ENCODE measurements at places on chromosomes 2 and 18.

- no peak for DNase-seq
Measured at GRCh38 chr18:48889115-48889941, 61.4 kb downstream of the SMAD7 start.

GRCh38 chr2:7844414-7844965, 837.4 kb upstream of the ID2 start:
- no peak for DNase-seq

DNA sequence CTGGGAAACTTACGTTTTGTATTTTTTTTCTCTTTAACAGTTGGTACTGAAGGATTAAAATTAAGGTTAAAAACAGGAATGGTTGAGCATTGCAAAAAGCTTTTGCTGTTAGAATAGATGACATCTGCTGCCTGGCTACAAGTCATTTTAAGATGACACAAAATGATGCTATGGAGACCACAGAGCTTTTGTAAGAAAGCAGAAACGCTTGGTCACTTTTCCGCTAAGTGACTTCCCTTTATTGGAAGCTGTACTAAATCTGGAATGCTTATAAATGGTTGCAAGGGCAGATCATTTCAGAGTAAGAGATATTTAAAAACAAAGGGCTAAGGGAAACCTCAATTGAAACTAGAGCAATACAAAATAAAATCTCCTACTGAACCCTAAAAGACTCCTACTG, 544.0 kb downstream of the STK39 start:
- DNase-seq: no peak

DNA sequence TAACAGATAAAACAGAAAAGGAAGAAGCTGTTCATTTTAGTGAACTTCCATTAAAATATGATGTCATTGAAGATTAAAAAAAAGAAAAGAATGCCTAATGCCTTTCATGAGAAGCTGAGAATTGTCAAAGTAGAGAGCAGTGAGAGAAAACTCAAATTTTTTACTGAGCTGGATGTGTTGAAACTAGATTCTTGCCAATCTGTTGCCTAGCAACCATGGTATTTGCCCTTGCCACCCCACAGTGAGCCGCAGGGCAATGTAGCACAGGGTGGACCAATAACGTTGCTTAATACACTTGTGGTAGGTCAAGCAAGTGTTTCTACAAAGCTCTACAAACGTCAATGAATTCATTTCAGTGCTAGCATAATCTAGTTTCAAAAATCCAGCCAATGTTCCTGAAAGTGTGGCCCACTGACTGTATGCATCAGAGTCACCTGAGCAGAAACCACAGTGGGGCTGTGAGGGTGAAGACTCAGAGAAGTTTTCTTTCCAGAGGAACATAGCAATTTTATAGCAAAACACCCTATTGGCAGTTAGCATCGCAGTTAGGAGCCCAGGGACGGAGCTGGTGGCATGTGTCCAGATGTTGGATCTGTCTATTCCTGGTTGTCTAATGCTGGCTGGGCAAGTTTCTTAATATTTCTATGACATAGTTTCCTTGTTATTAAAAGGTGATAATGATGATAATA, 132.2 kb downstream of the DOCK10 start:
- no peak for DNase-seq

GRCh38 chr2:194465641-194466040, 1191.4 kb upstream of the SLC39A10 start:
- DNase-seq: no peak

GRCh38 chr2:151664520-151664919, 69.8 kb downstream of the NEB start:
- DNase-seq: no peak

All from stimulated activated CD4-positive, alpha-beta T cell treated with anti-CD3 and anti-CD28 coated beads, Interleukin-2, amount 100 ng/mL, for 24 hours (primary cell).